Right lobe of liver (tissue), 6 donors: ENCODE measurements at places on chromosomes 6 and 20.

DNA sequence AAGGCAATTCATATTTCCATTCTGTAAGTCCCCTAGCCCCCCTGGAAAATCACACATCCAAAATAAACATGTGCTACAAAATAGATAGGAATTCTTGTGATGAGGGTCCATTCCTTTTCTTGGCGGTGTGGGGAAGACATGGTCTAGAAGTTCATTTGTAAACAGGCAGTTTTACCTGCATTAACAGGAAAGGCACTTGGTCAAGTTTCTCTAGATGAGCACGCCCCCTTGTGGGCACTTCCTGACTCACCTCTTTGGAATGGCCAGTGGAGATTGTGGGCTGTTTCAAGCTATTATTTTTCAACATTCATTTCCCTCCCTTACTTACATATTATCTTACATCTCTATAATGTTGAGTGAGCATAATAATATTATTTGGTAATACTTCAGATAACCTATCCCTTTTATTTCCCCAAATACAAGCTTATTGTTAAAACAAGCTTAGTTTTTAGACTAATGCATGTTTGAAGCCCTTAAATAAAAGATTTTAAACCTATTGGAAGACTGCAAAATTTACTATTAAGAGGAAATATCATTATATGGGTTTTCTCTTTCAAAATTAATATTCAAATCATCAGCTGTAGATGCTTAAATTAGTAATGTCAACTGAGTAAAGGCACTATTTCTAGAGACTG is 92.1 kb downstream of the TASP1 start:
- DNase-seq: peak; percentile 81

- DNase-seq: no peak
Observed at GRCh38 chr6:152184917-152185574, 377.6 kb downstream of the ESR1 start.

GRCh38 chr20:21575167-21575566 is 61.3 kb upstream of the NKX2-2 start:
- no peak for DNase-seq

DNA sequence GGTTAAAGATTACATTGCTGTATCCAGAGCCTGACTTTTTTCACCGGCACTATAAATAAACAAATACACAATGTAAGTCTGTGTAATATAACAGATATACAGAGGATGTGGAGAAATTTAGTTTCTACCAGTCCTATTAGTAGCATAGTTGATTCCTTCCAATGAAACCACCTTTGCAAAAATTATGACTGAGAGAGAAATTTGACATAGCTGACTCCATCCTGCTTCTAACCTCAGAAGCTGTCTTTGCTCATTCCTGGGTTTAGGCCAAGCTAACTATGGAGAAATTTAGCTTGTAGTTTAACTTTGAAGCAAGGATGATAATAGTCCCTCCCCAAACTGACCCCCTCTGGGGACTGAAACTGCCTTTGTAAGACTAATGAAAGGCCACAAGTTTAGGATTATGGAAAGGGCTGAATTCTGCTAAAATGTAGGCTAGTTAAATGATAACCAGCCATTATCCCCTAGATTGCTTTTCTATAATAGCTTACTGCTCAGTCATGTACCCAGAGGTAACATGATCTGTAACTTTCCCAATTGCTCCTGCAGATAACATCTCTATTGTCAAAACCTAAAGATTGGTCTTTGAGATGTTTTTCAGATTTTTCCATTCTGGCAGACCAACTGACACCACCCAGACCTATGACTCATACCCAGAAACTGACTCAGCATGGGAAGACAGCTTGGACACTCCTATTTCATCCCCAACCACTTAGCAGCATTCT is 172.8 kb upstream of the ARG1 start:
- DNase-seq: no peak

GRCh38 chr6:53648184-53648943 is 17.2 kb downstream of the KLHL31 start:
- DNase-seq: no peak

DNA sequence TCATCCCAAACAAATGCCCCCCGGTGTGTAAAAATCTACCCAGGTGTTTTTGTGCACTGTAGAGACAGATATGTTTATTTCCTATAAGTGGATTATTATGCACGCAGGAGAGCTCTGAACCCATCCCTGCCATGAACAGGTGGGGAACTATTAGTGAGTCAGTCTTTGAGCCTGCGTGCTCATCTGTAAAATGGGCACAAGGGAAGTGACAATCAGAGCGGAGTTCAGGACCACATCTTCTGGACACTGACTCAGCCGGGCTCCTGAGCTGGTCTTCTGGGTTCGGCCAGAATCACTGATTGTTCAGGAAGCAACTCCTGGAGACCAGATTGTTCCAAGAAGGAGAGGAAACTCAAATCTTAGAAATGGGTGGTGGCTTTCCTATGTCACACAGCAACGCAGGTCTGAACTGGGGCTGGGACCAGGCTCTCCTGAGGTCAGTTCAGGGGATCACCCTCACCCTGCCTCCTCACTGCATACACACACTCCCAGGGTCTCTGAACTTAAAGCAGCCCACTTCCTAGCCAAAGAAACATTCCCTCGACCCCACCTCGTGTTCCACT is 27.3 kb upstream of the TGM2 start:
- DNase-seq: no peak

DNA sequence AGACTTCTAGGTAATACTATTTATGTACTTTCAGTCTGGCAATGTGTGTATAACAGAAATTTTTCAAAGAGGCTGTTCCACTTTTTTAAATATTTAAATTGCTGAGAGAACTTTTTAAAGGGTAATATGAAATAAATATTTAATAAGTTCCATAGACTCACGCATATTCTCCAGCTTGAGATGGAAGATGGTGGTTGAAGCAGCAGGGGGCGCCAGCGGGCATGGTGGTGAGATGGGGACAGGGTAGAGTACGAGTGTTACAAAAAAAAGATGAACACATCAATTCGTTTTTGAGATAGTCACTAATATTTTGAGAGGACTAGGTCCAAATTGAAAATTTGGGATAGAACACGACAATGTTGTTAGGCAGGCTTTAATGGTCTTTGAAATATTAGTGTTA is 68.4 kb downstream of the RSPO3 start:
- DNase-seq: peak; percentile 82

GRCh38 chr6:4394786-4395185 is 259.4 kb upstream of the ECI2 start:
- no peak for DNase-seq

DNA sequence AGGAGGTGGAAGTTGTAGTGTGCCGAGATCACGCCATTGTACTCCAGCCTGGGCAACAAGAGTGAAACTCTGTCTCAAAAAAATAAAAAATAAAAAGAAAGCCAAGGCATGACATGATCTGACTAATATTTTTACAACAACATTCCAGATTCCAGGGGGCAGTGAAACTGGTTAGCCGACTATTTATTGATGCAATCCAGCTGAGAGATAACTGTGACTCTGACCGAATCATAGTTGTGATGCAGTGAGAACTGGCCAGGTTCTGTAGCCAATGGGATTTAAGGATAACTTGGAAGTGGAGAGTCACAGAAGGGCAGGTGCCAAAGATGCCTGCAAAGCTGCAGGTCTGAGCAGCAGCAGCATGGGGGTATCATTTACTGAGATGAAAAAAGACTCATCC is 82.9 kb upstream of the TSHZ2 start:
- no peak for DNase-seq

GRCh38 chr20:44643596-44644229 is 7.8 kb downstream of the ADA start:
- peak; percentile 61 for DNase-seq

DNA sequence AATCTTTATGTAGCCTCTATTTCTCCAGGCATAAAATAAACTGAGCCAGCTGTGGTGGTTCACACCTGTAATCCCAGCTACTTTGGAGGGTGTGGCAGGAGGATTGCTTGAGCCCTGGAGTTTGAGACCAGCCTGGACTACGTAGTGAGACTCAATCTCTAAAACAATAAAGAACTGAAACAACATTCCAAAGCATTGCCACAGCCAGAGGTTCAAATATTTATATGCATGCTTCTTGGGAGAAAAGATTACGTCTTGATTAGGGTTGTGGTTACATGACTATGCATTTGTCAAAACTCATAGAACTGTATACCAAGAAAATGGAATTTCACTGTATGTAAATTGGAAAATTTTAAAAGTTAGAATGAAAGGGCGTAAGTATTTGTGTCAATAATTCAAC is 27.7 kb upstream of the PAX1 start:
- no peak for DNase-seq

DNA sequence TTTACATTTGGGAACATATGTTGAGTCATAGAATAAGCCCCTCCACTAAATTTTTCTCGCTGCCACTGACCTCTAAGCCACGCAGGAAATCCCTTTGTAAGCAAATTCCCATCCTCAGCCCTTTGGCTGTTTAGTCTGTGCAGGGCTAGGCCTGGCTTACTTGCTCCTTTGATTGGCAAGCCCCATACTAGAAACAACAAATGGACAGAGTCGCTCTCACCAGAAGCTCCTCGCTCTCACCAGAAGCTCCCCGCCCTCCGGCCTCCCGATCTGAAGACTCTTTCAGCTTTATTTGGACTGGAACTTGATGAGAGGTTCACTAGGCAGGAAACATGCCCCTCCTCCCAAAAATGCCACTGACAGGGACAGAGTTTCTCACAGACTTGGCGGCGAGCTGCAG is 149.2 kb upstream of the EXOC2 start:
- DNase-seq: no peak

DNA sequence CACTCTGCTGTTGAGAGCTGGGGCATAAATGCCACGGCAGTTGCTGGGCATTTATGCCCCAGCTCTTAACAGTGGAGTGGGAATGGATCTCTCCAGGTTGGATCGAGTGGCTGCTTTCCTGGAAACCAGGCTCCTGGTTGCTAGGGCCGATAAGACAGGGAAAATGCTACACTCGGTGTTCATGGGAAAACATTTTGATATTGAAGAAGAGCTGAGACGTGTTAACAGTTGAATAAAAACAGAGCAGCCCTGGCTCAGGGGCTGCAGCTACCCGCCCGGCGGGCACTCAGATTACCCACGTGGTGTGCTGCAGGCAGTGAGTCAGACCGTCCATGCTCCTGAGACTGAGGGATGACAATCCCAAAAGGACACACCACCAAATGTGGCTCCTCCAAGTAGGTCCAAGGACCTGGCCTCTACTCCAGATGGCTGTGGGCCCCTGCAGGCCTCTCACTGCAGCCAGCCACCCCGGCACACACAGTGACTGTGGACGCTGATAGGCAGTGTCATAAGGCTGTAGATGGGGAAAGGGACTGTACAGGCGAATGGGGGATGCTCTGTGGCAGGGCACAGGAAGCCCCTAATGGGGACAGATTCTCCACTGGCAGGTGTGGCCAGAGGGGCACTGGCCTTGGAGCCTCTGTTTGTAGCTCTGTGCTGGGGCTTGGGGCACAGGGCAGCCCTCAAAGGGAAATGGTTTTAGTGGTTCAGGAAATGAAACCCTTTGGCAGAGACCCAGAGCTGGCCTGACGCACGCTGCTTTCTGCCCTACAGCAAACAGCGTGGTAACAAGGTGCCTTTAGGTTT is 237.8 kb downstream of the LY86 start:
- DNase-seq: no peak

- DNase-seq: no peak
Observed at GRCh38 chr6:146985111-146985510, 219.1 kb upstream of the STXBP5 start.

GRCh38 chr6:56368491-56368890 is 121.1 kb upstream of the COL21A1 start:
- no peak for DNase-seq

GRCh38 chr20:38460040-38460623 is 12.5 kb upstream of the RALGAPB start:
- no peak for DNase-seq

DNA sequence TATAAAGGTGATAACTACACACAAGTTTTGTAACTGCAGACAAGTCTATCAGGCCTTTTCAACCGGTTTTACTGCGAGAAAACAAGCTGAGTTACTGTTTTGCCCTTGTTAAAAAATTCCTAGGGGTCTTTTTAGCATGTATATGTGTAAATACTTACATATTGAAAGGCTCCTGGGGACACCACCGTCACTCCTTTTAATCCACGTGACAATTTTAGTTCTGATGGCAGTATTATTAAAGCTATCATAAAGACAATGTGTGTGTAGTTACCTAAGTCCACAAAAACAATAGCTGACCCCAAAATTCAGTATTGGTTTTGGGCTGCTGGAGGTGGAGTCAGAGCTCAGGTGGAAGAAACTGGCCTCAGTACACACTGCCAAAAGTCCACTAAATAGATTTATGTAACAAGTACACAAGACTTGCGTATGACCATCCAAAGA is 41.3 kb upstream of the HFE start:
- DNase-seq: no peak

DNA sequence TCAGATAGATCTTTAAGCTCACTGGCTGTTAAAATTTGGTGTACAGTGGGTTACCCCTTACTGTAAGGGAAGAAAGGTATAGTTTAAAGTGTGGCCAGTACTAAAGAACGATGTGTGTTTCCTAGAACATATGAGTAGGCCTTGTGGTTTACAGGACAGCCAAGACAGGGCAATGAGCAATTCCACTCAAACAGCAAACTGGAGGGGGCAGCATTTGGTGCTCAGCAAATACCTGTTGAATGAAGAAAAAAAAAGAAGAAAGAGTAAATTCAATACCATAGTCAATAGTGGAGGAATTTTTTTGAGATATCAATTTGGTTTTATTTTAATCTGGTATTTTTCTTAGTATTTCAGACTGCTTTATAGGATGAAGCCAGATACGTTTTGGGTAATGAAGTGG is 3.8 kb upstream of the NCOA5 start:
- no peak for DNase-seq

DNA sequence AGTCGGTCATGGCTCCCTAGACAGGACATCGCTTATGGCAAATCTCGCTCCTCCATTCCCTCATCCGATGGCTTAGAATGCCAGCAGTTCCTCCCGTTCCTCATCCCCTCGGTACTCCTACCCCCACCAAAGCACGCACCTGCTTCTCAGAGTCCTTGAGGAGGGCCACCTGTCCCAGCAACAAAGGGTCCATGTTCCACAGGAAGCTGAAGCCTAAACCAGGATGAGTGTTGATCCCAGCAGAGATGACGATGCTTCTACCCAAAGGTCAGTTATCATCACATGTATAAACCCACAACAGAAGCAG is 111.2 kb downstream of the THBS2 start:
- DNase-seq: no peak

DNA sequence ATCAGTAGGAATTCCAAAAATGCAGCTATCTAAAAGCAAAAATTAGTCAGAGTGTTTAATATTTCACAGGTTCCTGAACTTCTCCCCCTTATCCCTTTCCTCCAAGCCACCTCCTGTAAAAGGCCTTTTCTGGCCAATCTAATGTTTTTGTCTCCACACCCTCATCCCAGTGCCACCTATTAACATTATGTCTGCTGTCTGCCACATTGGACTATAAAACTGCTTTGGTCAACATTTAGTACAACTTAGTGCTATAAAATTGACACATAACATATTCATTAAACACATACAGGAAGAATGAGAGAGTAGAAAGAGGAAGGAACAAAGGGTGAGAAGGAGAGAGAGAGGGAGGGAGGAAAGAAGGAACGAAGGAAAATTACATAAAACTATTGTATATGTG is 47.7 kb downstream of the MMUT start:
- DNase-seq: no peak

GRCh38 chr6:43717822-43718221 is 30.2 kb upstream of the MRPS18A start:
- no peak for DNase-seq
